ENCODE measurements at places on chromosomes 6 and 20. TPM values are rescaled to one million over a fixed set of nuclear protein-coding genes. Genes with fewer than 3 reads are reported as not detected.

- no peak for DNase-seq
Measured at GRCh38 chr6:168072261-168072660, 6.8 kb downstream of the FRMD1 start.

- no peak for DNase-seq
Measured at GRCh38 chr6:127164036-127164435, 45.6 kb downstream of the RSPO3 start.

USP49 gene
- 4.7 TPM for total RNA-seq

IRF4 gene
- total RNA-seq = 1.5 TPM

DNA sequence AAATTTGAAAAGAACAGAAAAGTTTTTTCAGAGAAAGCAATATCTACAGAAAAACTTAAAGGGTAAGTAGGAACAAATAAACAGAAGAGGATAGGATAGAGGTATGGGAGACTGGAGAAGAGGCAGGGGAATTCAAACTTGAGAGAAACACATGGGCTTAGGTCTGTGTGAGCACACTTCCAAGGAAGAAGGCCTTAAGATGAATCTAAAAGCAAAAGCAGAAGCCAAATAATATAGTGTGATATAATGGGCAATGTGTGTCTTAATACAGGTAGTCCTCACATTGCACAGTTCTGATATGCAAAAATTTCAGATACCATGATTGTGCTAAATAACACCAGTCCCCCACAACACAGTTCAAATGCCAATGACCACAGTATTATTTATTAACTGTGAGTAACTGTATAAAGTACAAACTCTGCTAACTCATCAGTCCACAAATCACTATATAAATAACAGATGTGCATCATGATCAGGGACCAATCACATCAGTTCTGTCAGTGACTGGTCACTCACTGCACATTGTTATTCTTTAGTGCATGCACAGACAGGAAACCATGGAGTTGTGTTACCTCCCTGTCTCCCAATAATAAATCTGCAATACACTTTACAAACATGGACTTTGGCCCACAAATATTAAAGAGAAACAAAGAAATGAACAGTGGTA is 18.6 kb downstream of the SNX14 start:
- DNase-seq = no peak

HLA-E gene
- 181 TPM for total RNA-seq

Measured in ovary (tissue), 10 donors.